ENCODE measurements at places on chromosomes 6 and 20. TPM values are rescaled to one million over a fixed set of nuclear protein-coding genes. Genes with fewer than 3 reads are reported as not detected.
A peak's percentile ranks its signal among the peaks of the same experiment; 100 is the strongest.

The ADTRP gene
- total RNA-seq, result 7.4 TPM

- DNase-seq, result no peak
Measured at GRCh38 chr20:16752082-16752481, 3.9 kb downstream of the OTOR start.

The LAMA2 gene
- 190 TPM for total RNA-seq

The CYP21A2 gene
- total RNA-seq, result not detected

The TMEM170B gene
- total RNA-seq, result 11.2 TPM

The PTCHD4 gene
- total RNA-seq, result 0.95 TPM

GRCh38 chr20:52226370-52226769 is 34.8 kb upstream of the ZFP64 start:
- DNase-seq, result no peak

DNA sequence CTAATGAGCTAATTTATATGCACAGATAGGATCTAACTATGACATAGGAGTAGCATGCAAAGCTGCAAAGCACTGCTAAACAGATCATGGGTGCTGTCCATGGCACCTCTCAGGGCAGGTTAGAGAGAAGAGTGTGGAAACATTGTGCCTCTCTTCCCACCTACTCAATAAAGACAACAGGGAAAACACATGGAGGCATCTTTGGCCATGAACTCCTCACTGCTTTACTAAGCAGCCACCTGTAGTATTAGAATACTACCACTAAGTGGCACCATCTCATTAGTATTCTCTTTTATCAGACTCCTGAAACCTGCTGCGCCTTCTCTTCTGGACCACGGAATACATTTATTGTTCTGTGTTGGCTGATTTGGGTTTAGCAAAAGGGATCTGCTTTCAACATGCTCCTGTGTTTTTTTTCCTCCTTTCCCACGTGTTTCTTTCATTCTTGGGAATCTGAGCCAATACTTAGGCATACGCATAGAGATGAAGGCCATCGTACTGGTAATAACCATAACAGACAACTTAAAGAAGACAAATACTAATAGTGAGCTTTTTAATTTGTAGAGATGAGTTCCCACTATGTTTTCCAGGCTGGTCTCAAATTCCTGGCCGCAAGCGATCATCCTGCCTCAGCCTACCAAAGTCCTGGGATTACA is 9.4 kb upstream of the HDDC2 start:
- DNase-seq, result no peak

DNA sequence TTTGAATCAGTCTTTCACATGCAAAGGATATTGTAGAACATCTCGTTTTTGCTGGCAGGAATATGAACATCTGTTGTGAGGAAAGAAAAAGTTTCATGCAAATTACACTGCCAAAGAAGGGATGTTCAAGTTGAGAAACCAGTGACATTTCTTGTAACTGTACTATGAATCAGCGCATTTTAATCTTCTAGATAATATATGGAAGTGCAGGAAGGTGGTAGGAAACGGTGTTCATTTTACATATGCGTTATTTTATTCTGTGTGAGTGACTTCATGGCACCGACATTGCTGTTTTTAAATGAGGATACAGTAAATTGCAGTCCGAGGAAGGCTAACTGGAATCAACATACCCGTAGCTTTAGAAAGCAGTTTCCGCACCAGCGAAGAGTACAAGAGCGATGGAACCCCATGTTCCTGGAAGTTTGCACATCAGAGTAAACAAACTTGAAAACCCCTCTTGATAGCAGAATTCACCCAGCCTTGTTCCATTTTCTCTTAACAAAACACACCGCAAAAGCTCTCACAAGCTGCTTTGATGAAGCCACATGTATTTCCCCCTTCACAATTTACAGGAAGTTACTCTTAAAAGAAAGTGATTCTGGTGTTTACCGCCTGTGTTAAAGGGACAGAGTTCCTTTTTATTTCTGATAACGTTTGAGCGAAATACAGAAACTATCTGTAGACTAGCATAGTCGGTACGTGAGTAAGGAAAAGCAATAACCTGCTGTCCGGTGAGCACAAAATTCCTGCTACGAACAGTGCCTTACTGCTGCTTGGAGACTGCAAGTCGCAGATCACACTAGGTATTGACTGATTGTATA is 11.5 kb downstream of the PRDM1 start:
- no peak for DNase-seq

DNA sequence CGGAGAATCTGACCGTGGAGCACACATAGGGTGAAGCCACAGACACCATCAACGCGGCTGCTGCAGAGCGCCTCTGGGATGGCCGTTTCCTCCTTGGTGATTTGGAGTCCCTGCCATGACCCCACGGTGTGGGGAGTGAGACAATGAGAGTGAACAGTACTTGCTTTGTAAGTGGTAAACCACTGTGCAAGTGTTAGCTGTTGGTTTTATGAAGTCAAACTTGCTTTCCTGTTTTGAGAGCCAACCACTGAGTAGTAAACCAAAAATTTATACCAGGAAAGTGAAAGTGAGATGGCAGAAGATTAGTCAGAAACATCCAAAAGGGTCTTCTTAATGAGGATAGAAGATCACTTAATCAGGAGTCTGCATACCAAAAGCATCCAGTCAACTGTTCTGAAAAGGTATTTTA is 160.7 kb downstream of the FOXC1 start:
- DNase-seq, result no peak

DNA sequence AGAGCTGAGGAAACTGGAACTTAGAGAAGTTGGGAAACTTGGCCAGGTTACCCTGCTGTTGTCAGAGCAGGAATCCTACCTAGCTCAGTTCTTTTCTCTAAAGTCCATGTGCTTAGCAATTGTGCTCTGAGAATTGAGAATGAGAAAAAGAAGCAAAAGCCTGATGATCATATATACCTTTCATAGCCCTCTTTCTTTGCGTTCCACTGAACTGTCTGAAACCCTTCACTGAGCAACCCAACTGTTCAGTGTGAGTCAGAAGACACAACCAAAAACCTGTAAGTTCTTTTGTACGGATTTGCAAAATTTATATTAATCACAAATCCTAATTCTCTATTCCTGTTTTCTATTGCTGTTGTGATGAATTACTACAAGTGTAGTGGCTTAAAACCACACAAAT is 80.6 kb downstream of the PHF3 start:
- no peak for DNase-seq

DNA sequence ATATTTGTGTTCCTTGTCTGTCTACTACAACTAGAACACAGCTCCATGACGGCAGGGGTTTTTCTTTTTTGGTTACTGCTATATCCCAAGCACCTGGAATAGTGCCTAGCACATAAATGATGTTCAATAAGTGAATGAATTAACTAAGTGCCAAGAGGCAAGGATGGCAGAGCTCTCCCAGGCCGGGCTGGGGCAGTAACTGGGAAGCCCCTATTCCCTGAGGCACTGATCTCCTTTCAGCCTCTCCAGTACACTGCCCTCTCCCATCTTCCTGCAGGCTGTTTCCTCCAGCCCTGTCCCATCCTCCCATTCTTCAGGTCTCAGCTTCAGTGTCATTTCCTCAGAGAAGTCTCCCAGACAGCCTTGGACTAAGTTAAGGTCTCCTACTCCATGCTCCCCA is 29.0 kb upstream of the SPDEF start:
- DNase-seq, result no peak

- DNase-seq, result no peak
Measured at GRCh38 chr6:81366972-81367371, 385.5 kb downstream of the TENT5A start.

- no peak for DNase-seq
Measured at GRCh38 chr6:13178107-13178506, 150.2 kb downstream of the TBC1D7 start.

The C20orf144 gene
- not detected for total RNA-seq

- no peak for DNase-seq
Measured at GRCh38 chr20:24980291-24981053, 12.1 kb downstream of the APMAP start.

DNA sequence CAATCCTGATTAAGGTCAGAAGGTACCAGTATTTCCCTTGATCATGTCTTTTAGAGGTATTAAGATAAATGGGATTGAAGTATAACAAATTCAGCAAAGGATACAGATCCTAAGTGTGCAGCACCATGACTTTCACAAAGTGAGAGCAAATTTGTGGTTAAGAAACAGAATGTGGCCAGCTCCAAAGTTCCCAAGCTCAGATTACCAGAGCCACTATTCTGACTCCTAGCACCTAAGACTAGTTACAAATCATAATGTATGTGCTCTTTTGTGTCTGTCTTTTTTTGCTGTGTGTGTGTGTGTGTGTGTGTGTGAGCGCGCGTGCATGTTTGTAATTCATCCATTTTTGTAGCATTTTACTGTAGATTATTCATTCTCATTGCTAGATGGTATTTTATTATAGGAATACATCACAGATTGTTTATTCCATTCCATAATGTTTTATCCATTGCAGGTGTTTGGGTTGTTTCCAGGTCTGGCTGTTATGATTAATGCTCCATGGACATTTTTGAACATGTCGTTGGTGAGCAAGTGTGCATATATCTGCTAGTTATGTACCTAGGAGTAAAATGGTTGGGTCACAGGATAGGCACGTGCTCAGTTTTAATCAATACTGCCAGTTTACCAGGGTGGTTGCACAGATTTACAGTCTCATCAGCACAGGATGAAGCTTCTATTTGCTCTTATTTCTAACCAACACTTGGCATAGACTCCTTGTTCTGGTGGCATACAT is 314.0 kb upstream of the JAG1 start:
- DNase-seq, result no peak

The TEAD3 gene
- 14.0 TPM for total RNA-seq

DNA sequence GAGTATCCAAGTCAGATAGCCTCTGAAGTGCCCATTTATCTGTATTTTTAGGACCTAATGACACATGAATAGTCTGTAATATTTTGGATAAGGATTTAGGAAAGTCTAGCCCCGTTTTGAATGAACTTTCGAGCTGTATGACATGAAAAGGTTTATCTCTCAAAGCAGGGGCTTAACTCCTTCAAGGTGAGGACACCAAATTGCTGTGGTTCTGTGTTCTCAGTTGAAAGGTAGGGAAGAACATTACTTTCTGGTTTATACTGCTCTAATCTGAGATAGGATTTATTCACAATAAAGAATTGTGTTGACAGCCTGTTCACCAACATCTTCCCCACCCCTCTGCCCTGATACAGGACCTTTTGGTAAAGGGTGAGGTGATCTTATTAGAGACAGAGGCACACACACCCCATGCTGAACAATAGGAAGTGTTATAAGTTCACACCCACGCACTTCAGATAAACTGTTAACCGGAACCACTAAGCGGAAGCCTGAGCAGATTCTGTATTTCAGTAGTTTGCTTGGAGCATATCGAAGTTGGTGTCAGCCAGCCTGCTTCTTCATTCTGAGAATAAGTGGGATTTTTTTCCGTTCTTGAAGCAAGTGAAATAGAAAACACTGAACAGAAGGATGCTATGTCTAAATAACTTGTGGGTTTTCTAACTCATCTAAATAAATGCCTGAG is 223.3 kb downstream of the TMEM242 start:
- no peak for DNase-seq

- no peak for DNase-seq
Measured at GRCh38 chr20:43842126-43843020, 72.3 kb upstream of the TOX2 start.

DNA sequence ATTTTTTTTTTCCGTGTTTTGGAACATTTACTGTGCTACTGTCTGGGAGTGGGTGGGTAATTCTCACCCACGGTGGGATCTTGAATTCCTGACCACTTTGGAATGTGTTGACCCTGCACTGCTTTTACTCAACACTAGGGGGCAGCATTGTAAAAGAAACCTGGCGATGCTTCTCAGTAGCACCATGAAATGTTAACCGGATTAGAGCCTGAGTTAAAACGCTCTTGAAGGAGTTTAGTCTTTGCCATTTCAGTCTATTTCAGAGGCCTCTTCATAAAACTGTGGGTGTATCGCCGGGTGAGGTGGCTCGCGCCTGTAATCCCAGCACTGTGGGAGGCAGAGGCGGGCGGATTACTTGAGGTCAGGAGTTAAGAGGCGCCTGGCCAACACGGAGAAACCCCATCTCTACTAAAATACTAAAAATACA is 114.4 kb upstream of the PRND start:
- DNase-seq, result no peak

The PROCR gene
- 43.0 TPM for total RNA-seq

- DNase-seq, result no peak
Measured at GRCh38 chr20:38450412-38450975, 15.4 kb upstream of the SNHG17 start.

- peak; percentile 64 for DNase-seq
Measured at GRCh38 chr6:30326526-30327231, at the start of gene TRIM39. TRIM39 (plus strand) TSS chr6:30326927; CDS start chr6:30329318, 2,391 bp downstream.

DNA sequence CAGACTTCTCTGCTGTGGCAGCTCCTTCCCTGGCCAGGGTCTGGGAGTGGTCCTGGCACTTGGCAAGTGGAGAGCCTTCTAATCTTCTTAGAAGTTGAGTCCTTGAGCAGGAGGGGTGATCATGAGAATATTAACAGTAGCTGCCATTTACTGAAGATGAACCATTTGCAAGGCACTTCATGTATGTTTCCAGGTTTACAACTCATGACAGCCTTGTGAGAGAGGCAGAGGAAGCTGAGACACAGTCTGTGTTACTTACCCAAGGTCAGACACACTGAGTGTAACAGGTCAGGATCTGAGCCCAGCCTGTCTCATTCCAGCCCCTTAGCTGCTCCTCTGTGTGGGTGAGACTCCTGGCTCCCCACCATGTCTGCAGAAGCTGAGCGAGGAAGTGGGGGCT is 45.5 kb upstream of the SRF start:
- DNase-seq, result no peak

- DNase-seq, result no peak
Measured at GRCh38 chr6:128807577-128807976, 75.4 kb upstream of the LAMA2 start.

- no peak for DNase-seq
Measured at GRCh38 chr6:37783025-37783855, 36.3 kb upstream of the ZFAND3 start.

DNA sequence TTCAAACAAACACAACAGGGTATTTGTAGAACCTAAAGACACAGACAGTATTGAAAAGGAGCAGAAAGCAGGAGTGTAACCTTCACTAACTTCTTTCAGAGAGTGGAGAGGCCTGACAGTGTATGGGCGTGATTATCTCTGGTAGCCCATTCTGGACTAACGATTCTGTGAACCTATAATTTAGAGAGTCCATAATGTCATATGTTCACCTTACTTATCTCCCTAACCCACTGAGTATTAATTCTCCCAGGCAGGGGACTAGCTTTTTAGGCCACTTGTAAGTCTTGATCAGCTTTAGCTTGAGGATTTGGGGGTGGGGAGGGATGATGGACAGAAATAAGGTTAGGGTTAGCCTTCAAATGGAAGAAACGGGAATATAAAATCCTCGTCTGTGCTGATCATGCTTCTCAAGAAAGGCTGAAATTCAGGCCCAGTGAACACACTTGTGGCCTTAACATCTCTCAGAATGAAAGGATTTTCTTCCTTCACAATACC is 2.8 kb upstream of the PARD6B start:
- DNase-seq, result no peak

All from urinary bladder (tissue), 4 donors.